ENCODE measurements at places on chromosomes 5 and 9.

DNA sequence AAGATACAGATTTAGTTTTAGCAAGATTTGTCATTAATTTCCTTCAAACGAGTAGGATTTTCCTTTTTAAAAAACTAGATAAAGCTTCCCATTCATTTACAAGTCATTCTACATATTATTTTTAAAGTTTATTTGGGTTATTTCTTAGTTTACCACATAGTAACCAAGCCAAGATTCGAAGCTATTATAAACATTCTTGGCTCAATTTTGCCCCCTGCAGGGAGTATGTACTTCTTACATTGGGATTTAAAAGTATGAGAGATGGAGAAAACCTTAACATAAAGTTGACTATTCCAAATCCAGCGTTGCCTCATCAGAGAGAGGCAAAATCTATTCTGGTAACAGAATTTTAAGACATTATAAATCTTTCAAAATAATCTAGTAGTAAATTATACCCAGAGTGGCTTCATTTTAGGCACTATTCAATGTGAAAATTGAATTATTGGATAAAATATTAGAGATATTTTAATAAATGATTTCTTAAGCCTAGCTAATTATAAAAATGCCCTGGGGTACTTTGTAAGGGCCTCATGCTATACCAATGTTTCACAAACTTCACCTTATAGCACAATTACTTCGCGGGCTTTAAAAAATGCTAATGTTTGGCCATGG lies 39.1 kb downstream of the FBN2 start:
- DNase-seq = peak; percentile 47

DNA sequence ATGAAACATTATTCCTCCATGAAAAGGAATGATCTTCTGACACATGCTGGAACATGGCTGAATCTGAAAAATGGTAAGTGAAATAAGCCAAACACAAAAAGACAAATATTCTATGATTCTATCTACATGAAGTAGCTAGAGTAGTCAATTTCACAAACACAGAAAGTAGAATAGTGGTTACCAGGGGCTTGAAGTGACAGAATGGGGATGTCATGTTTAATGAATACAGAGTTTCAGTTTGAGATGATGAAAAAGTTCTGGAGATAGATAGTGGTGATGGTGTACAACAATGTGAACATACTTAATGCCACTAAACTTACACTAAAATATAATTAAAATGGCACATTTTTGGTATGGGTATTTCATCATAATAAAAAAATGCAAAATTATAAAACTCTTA lies 18.3 kb downstream of the RLN2 start:
- DNase-seq = no peak

DNA sequence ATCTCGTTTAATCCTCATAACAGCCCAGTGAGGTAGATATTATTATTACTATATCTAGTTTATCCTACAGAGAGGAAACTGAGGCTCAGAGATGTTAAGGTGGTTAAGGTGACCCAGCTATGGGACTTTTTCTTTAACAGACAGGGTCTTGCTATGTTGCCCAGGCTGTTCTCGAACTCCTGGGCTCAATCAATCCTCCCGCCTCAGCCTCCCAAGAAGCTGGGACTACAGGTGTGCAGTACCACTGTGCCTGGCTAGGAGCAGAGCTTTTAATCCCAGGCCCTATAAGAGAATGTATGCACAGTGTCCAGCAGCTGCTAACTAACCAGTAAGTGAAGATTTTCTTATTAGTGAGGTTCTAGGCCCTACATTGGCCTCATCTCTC lies 62.4 kb downstream of the PCDH1 start:
- DNase-seq = no peak

- no peak for DNase-seq
These were observed 82.9 kb downstream of the RAPGEF1 start for GRCh38 chr9:131657037-131657377.

DNA sequence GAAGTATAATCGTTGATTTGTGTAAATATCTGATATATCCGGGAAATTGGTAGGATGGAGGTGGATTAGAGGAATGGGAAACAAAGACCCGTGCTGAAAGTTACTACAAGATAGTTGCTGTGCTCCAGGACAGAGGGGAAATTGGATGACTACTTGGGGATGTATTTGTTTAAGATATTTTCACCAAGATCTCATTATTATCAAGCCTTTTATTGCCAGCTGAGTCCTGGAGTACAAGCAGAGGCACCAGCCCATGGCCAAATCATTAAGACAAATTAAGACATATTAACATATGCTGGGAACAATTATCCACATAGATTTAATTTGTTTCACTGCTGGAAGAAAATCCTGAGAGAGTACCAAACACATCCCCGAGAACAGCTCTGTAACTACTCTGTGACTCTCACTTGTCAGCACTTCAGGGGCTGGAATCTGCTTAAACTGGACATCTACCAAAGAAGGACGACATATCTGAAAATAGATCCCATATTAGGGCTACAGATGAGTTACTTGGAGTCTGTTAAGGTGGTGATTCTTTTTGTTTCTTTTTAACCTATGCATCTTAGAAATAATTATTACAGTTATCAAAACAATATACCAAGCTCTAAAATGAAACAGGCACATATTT lies 68.2 kb downstream of the SLC1A1 start:
- no peak for DNase-seq

DNA sequence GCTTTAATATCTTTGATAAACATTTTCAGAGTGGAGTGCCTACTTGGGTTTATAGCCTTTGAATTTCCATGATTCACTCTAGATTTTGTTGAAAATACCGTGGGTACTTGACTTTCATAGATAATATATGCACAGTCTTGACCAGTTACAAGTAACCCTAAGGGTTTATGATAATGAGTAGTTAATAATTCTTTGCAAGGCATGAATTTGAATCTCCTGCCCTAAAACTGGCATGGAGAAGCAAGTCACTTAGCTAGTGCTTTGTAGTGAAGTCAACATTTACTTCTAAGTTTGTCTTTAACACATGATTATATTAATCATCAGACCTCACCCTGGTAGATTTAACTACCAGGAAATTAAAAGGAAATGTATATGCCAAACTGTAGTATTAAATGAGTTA lies 115.8 kb downstream of the CWC27 start:
- DNase-seq = no peak

DNA sequence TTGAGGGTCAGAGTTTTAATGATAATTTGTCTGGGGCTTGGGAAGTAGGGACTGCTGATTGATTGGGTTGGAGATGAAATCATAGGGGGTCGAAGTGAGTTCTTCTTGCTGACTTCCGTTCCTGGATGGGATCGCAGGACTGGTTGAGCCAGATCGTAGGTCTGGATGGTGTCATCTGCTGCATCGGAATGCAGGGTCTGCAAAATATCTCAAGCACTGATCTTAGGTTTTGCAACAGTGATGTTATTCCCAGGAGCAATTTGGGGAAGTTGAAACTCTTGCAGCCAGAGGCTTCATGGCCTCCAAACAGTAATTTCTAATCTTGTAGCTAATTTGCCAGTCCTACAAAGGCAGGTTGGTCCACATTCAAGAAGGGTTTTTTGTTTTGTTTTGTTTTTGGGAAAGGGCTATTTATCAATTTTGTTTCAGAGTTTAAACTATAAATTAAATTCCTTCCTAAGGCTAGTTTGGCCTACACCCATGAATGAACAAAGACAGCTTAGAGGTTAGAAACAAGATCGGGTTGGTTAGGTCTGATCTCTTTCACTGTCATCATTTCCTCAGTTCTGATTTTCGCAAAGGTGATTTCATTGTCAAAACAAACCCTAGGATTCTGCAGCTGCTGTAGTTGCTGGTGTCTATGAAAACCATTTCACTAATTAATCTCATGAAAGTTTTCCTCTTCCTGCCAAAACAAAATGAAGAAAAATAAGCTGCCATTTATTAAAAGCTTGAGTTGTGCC lies 388.0 kb downstream of the TMEM232 start:
- no peak for DNase-seq

DNA sequence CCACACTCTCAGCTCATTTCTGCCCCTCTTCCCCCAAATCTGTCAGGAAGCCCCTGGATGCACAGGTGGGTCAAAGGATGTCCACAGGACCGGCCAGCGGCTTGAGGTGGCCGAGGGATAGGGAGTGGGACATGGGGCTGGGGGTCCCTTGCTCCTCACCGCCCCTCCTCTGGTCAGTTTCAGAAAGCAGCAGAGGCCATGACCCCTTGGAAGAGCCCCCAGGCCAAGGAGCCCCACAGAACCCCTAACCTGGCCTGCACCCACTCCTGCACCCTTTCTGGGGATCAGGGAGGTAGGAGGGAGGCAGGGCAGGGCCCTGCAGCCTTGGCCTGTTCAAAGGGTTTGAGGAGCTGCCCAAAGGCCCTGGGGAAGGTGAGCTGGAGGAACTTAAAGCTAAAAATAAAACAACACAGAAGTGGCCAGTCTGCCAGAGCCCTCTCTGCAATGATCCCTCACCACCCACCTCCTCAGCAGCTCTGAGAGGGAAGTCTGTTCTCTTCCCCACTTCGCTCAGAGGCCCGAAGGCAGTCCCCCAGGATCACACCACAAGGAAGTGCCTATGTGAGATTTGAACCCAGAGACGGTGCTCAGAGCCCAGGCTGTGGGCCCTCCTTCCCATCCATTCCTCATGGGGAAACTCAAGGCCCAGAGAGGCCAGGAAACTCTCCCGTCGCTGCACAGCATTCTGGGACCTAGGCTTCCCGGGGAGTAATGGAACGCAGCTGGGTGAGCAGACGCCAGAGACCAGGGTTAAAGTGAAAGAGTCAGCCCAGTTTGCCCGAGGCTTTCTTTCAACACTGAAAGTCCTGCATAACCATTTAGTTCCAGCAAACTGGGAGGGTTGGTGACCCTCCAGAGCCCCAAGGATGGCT lies 910 bp downstream of the ENG start:
- no peak for DNase-seq

DNA sequence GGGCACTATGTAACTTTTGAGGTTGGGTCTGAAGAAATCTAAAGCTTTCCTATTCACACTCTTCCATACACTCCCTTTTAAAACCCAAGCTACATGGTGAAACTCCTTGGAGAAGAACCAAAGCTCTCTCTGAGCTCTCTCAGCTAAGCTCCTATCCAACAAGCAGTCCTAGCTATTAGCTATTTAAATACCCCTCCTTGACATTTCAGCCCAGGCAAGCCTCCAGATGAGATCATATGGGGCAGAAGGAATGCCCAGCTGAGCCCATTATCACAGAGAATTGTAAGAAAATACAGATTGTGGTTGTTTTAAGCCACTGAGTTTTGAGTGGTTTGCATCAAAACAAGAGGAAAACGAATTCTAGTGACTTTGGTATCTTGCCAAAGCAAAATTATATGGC lies 15.2 kb downstream of the HSPB3 start:
- DNase-seq = no peak

GRCh38 chr5:131252824-131253171 lies 11.1 kb upstream of the CDC42SE2 start:
- peak; percentile 52 for DNase-seq

GRCh38 chr5:71013575-71013974 lies 11.6 kb downstream of the NAIP start:
- no peak for DNase-seq

DNA sequence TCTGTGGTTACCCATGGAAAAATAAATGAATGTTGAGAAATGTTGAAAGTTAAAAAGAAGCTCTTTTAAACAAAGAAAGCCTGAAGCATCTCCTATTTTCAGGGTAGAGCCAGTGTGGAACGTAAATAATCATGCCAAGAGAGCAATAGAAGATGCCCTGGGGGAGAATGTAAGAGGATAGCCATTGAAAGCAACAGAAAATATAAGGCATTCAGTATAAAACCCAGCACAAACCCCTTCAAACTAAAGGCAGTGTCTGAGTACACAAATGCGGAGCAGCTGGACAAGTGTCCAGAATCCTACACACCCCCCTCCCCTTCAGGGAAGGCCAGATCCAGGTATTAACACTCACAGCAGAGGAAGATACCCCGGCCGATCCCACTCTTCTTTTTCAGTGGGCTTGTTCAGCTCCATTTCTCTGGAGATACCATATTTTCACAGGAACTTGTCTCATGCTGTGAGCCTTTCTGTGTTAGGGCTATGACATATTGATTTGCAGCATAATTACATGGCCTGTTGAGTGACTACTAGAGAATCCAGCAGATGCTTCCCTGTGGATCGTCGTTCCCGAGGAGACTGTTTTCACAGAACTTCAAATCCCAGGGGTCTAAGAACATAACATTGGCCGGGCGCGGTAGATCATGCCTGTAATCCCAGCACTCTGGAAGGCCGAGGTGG lies 101.2 kb downstream of the PLK2 start:
- no peak for DNase-seq

DNA sequence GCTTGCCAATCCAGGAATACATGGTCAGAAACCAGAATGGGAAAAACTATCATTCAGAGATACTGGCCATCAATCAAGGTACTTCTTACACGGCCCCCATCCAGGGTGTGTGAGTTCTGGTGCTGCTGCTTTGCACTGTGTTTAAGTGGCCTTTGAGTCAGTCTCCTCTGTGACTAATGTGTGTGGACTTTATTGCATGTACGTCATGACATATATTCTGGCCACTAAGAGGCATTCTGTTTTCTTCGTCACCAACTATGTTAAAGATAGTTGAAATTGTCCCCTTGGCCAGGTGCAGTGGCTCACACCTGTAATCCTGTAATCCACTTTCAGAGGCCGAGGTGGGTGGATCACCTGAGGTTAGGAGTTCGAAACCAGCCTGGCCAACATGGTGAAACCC lies 8.5 kb downstream of the EXOSC3 start:
- DNase-seq = no peak

DNA sequence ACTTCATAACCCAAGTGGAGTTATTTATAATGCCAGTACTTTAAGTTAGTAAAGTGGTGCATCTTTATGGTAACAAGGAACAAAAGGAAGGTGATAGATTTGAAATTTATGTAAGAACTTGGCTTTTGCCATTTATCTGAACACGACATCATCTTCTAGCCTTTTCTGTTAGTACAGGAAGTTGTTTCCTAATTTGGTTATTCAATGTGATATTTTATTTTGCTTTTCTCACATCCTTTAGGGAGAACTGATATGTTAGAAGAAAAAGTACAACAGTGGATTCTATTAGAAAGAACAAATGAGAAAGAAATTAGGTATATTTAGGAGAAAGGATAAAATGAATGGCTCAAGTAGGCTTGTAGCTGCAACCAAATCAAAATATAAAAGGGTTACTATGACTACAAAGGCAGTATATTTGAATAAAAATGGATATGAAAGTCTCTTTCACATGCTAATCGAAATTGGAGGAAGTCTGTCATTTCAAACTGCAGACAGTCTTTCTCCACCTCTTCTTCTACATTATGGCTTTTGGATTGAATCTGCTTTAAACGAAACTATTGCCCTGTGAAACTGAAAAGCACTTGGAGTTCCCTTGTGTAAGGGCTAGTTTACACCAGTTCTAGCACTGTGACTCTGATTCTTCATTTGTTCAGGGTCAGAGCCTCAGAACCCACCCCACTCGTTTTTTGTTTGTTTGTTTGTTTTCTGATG lies 18.5 kb upstream of the SLC24A2 start:
- DNase-seq = no peak

DNA sequence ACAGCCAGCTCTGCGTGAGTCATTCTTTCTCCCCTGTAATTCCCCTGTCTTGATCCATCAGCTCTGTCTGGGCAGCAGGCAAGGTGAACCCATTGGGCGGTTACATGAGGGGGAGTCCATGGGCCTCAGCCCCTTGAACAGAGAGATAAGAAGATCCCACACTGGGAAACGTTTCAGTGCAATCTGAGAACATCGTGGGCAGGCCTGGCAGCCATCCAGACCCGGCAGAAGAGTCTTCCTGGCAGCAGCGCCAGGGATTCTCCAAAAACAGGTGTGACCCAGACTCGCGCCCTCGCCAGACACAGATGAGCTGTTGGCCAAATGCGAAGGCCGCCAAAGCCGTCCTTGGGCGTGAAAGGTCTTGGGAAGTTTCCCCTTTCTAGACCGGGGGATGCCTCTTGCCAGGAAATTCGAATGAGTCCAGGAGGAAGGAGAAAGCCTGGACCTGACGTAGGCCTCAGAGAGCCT lies 6.4 kb upstream of the SLC12A7 start:
- no peak for DNase-seq

- DNase-seq = no peak
These were observed 14.2 kb upstream of the MXD3 start for GRCh38 chr5:177325868-177326381.

Data from dermis microvascular lymphatic vessel endothelial cell (primary cell).